ENCODE measurements at places on chromosomes 4 and X. TPM values are rescaled to one million over a fixed set of nuclear protein-coding genes. Genes with fewer than 3 reads are reported as not detected.

Gene PLAC8
- 314 TPM for total RNA-seq

Gene TIMP1
- 54.9 TPM for total RNA-seq

Gene CYLC1
- total RNA-seq, result not detected

Gene CXCL6
- not detected for total RNA-seq

Gene IL3RA
- 0.77 TPM for total RNA-seq

DNA sequence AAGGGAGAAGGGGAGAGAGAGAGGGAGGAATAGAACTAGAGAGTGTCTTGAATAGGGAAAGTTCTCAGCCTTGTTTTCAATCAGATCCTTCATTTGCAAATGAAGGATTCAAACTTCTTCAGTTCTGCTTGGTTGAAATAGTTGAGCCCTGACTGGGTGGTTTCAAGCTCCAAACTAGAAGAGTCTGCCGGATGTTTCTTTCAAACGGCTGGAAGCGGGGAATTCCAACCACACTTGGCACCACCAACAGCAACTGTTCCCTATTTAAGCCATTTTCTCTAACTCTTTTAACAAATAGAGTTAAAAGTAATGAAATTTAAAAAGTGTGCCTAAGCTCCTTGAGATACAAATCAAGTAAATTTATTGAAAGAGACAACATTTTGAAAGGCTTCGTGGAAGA is 67.5 kb upstream of the DDX60 start:
- no peak for DNase-seq

DNA sequence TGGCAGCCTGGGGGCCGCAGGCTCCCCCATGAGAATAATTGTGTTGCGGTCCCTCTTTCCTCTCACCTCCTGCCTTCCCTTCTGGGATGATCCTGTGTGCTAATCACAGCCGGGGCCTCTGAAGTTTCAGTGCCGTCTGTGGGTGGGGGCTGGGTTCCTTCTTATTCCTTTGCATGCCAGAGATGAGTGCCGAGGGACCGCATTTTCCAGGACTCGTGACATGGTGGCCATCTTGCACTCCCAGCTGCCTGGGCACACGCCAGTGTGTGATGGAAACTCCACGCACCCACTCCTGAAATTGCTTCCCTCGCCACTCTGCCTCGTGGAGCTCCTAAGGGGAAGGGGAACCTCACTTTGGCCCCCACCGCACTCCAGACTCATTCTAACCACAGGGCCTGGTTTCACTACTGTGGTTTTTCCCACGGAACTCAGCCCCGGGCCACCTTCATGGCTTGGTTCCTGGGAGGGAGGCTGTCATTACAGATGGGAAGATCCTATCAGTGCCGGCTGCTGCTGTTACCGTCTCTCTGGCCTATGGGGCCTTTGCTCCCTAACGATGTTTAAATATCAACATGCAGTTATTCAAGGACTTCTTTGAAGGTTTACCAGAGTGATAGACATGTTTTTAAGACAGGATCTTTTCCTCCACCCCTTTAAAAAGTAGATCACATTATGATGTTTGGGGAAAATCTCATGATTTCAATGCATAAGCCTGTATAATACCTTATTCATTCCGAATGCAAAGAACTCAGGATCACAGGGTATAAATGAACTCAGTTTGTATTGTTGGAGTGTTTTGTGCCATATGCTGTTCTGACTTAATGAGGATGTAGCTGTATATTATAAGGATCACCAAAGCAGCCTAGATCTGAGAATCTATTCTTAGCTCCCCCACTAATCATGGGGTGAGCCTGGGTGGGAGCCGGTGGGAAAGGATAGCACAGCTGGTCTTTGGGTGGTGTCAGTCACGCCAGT is 89.6 kb downstream of the SORCS2 start:
- no peak for DNase-seq

GRCh38 chr4:150348079-150348478 is 233.9 kb upstream of the MAB21L2 start:
- no peak for DNase-seq

DNA sequence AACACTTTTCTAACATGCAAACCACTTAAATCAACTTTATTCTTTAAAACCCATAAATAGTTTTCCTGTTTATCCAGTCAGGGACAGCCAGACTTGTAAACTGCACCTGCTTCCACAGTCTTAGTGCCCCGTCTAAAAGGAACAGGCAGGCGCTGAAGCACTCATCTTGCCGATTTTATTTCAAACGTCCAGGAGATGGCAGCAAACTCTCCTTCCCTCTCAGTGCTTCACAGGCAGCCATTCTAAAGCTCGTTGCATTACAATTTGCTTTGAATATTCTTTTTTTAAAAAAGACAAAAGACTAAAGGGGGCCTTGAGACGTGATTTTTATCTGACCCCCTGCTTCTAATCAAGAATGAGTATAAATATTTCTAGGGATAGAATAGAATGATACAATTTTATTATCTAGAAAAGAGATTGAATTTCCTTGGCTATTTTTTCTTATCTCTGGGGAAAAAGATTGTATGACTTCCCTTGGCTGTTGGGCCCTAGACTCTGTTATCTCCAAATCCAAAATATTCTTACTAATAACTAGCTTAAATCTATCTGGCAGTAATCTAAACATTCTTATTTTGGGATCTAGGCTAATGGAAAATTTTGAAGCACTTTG is 93.6 kb upstream of the MYOZ2 start:
- no peak for DNase-seq

GRCh38 chr4:154084864-154085263 is 296.0 kb upstream of the SFRP2 start:
- no peak for DNase-seq

GRCh38 chr4:89939994-89940393 is 45.3 kb downstream of the MMRN1 start:
- no peak for DNase-seq

GRCh38 chrX:96770315-96770714 is 85.7 kb downstream of the DIAPH2 start:
- no peak for DNase-seq

DNA sequence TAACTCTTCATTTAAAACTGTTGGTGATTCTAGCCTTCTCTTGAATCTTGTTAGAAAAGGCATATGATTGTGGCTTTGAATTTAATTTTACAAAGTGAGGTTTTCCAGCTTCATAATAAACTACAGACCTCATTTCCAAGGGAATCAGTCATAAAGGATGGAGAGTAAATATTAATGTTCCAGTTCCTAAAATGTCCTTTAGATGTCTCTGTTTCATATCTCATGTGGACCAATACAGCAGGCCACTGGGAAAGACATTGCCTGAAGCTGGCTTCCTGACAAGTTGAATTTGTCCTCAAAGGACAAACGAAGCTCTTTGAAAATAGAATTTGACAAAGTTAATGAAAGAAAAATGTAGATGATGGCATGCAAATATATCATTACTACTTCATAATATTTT is 125.4 kb downstream of the ZNF330 start:
- no peak for DNase-seq

- DNase-seq, result no peak
These were observed 21.2 kb downstream of the TMEM184C start for GRCh38 chr4:147638365-147638764.

- DNase-seq, result no peak
These were observed 10.6 kb upstream of the AMOT start for GRCh38 chrX:112851161-112851779.

- no peak for DNase-seq
These were observed 20.3 kb downstream of the FGF13 start for GRCh38 chrX:138691186-138691585.

DNA sequence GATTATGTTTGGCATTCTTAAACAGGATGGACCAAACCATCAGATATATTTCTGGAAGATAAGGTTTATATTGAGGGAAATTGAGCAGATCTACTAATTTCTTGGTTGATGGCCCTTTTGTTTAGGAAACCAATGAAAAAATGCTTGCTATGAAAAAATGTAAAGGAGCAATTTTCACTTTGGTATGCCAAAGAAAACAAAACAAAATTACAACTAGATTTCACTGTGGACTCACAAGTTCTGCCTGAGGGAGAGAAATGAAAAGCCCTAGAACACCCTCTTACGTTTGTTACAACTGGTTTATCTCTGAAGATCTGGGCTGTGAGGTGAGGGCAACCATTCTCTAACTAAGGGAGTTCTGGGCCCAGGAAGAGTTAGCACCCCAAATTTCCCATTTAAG is 122.5 kb upstream of the IL15 start:
- DNase-seq, result no peak

- DNase-seq, result no peak
These were observed 281.8 kb downstream of the RAPGEF2 start for GRCh38 chr4:159384632-159385031.

Measured in activated naive CD8-positive, alpha-beta T cell treated with anti-CD3 and anti-CD28 coated beads, Interleukin-2, amount 10 ng/mL, durations not matched to agents 7 days and 5 days (primary cell).